ENCODE measurements at places on chromosomes 4 and X.
A peak's percentile ranks its signal among the peaks of the same experiment; 100 is the strongest.

- no peak for DNase-seq
These were observed 326.6 kb upstream of the ATOH1 start for GRCh38 chr4:93501946-93502345.

GRCh38 chr4:146477054-146477453, 44.7 kb downstream of the SLC10A7 start:
- no peak for DNase-seq

DNA sequence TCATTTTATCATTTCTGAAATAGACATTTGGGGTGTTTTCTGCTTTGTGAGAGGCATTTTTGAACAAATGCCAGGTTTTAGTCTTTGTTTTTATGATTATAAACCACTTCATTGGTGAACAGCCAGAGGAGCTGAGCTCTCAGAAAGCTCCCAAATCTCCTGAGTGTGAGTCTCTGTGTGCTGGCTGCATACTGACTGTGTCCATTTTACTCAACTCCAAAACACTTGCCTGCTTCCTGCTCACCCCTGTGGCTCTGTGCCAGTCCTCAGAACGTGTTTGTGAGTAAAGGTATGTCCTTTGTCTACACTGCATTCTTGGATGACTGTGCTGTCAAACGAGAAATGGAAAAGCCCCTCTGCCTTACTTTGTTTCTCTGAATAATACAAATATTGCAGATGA, 5.4 kb upstream of the LRAT start:
- no peak for DNase-seq

- DNase-seq, result no peak
These were observed 1.9 kb downstream of the THAP6 start for GRCh38 chr4:75516144-75516543.

GRCh38 chrX:34813618-34814017, 129.0 kb upstream of the FAM47B start:
- no peak for DNase-seq

DNA sequence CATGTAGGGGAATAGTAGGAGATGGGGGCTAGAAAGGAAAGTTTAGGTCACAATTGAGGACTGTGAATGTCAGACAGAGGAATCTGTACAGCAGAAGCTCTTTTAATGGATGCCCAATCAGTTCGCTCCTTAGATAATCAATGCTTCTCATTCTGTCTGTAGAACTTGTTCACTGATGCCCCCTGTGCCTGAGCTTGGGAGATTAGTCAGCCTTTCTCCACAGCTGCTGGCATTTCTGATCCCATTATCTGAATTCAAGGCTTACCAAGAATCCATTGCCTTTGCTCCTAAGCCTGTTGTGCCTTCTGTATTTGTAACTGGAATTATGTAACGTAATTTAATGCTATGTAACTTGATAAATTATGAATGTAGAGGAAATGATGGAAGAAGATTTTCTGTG, 53.2 kb upstream of the BBS12 start:
- DNase-seq, result no peak

- DNase-seq, result peak; percentile 36
These were observed 50.1 kb downstream of the ENPP6 start for GRCh38 chr4:184167576-184167975.

- no peak for DNase-seq
These were observed 84.2 kb downstream of the NPNT start for GRCh38 chr4:105979506-105979905.

DNA sequence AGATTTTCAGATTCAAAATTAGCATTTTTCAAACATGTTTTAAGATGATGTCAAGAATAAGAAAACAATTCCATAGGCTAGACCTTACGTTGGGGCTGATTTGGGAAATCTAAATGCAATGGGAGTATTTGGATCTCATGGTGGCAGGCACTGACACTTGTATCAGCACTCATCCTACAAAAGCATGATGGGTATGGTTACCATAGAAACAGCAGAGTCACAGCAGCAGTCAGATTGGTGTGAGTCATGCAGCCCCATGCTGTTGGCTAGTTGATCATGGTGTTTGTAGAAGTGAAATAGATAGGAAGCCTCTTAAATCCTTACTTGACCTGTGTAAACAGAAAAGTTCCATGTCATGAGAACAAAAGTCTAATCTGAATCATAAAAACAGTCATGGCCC, 1637.3 kb upstream of the PABPC4L start:
- no peak for DNase-seq

DNA sequence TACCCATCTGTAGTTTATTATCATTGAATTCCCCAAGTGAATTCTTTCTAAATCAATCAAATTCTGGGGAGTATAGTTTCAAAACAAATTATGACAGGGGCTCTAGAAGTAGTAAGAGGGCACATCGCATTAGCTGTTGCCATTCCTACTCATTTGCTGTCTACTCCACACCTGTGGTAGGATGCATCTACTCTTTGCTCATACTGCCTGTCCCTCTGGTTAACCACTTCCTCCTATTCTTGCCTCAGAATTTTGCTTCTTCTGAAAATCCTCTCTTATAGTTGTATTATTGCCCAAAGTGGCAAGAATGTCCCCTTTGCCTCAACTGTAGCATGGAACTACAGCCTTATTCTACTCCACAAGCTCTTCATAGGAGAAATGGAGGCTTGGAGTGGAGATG, 12.7 kb upstream of the DGKK start:
- no peak for DNase-seq

DNA sequence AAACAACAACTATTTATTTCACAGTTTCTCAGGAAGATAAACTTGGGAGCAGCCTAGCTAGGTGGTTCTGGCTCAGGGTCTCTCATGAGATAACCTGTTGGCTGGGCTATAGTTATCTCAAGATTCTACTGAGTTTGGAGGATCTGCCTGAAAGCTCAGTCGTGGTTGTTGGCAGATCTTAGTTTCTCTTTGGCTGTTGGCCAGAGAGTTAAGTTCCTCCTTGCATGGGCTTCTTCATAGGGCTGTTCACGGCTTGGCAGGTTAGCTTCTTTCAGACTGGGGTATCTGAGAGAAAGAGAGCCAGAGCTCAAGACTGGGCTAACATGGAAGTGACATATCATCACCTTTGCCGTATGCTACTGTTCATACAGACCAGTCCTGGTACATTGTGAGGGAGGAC, 28.7 kb downstream of the SEC24B start:
- DNase-seq, result no peak

DNA sequence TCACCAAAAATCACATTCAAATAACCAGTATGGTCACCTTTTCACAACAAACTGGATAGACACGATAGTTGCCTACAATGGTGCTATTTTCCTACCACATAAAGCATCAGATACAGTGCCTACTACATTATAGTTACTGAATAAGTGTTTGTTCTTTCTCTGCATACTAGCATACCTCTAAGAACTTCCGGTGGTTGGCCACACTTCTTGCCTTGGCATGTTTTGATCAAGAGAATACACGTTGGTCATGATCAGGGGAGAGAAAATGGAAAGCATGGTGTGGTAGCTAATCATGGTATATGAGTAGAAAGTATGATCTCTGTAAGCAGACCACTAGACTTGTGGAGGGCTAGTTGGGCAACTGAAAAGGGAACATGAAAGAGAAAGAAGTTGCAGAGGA, 322.8 kb upstream of the DIAPH2 start:
- no peak for DNase-seq

- no peak for DNase-seq
These were observed 19.0 kb downstream of the MAGEC2 start for GRCh38 chrX:142186103-142186502.

- DNase-seq, result no peak
These were observed 245.4 kb downstream of the DCLK2 start for GRCh38 chr4:150323406-150324325.
